Activated T-helper 1 cell treated with anti-CD3 and anti-CD28 coated beads, Interleukin-12 subunit alpha, Interleukin-12 subunit beta, Interleukin-2, Interleukin-4 antibody, amounts not matched to agents 30 ng/mL and 10 ng/mL and 1 ng/mL, durations not matched to agents 14 hours and 24 hours and 36 hours (primary cell): ENCODE measurements at places on chromosomes 3 and 15. TPM values are rescaled to one million over a fixed set of nuclear protein-coding genes. Genes with fewer than 3 reads are reported as not detected.

B3GNT5 gene
- total RNA-seq: 17.0 and 17.7 TPM in 2 replicates

FBXL2 gene
- not detected in 2 replicates for total RNA-seq

INSYN1 gene
- not detected in 2 replicates for total RNA-seq

NOX5 gene
- 0.03 TPM in 1 of 2 replicates, not detected in the other for total RNA-seq

LIPH gene
- not detected in 2 replicates for total RNA-seq

TMC3 gene
- total RNA-seq: not detected in 2 replicates

RAB5A gene
- total RNA-seq: 62.2 and 64.0 TPM in 2 replicates

- DNase-seq: no peak
Observed at GRCh38 chr3:119402791-119403190, 60.6 kb downstream of the TMEM39A start.

DNA sequence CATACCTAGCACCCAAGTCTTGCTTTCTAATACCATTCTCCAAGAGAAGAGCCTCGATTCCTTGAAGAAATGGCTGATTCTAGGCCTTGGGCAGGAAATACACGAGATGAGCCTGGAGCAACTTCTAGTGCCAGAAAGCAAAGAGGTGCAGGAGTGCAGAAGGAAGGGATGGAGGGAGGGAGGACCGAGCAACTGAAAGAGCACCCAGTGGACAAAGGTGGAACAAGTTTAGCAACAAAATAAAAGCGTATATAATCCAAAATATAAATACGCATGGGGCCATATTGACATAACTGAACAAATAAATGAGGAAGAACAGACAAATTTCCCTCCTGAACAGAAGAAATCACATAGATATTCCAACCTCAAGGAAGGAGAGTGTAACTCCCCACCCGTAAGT, 34.4 kb downstream of the CHSY1 start:
- DNase-seq: no peak

DNA sequence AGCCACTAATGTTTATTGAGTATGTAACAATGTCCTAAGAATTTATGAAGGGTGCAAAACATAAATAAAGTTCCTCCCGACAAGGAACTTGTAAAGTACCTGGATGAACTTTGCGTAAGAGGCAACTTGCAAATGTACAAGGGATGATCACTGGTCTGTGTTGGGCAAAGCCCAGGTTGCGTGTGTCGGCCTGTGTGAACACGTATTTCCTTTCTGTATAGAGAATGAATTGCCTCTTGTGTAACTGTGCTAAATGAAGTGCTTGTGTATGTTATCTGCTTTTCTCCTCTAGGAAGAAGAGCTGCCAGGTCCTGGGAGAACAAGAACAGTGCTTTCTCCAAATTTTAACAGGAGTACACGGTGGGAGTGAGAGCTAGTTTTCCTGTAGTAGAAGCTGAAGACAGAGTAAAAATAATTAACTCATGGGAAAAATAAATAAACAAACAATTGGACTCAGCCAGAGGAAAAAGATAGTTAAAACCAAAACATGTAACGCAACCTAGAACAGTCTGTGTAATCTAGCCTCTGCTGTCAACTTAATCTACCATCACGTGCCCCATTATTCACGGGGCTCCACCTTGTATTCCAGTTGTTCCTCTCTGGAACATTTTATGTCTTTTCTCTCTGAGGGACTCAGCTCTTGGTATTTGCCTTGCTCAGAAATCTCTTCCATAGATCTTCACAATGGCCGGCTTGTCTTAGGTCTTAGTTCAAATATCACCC, 83.7 kb upstream of the RASGRP1 start:
- DNase-seq: no peak

DNA sequence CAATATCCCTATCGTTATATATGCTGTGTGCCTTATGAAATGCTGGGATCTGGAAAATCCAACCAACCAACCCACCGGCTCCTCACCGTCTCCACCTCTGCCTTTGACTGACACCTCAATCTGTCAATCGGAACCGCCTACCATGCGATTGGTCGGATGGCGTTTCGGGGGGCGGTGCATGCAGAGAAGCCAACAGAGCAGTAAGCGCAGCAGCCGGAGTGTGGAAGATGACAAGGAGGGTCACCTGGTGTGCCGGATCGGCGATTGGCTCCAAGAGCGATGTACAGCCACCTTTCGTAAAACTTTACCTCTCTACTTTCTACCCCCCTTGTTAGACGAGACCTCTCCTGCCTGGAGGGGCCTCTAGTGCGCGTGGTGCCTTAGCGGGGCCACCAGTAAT, 6.3 kb downstream of the CLK3 start:
- DNase-seq: no peak

- no peak for DNase-seq
Observed at GRCh38 chr3:178078953-178079352, 457.3 kb upstream of the KCNMB2 start.

GRCh38 chr3:141289228-141289772, 57.7 kb downstream of the PXYLP1 start:
- no peak for DNase-seq

- DNase-seq: no peak
Observed at GRCh38 chr15:81398910-81399551, 25.0 kb upstream of the TMC3 start.

DNA sequence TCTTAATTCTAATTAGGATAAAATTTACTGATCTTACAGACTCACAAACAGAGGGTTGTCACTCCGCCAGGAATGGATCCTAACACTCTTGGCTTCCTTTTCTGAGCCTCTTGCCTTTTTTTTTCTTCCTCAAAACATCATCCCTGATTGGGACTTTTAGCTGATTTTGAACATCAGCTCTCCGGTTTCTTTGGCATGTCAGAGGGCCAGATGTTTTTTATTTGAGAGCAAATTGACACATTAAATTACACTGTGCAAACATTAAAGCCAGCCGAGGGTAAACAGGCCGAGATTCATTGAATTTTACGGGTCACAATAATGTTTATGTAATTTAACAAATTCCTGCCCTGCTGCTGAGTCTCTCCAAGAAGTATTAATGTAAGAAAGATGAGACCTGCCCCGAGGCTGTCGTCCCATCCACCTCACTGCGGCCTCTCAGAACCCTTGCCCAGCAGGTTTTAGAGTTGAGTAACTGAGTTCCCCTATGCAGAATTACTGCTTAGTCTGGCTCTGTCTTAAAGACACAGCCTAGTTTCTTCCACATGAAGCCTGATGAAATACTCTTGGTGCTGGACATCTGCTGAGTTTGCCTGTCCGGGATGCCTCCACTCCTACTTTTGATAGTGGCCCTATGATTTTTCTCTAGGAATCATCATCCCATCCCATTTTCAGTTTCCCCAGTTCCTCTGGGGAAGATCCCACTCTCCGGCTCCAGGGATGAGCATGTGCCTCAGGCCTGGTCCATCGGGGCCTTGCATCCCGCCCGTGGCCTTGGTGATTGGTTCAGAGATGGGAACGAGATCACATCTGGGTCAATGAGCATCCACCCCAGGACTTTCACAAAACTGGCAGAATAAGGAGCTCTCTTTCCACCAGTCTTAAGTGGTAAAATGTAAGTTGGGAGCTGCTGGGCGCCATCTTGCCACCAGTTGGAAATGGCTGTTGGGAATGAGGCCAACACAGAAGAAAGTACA, 226.6 kb upstream of the TLE3 start:
- DNase-seq: no peak

GRCh38 chr3:13263770-13264467, 156.2 kb downstream of the NUP210 start:
- no peak for DNase-seq

DNA sequence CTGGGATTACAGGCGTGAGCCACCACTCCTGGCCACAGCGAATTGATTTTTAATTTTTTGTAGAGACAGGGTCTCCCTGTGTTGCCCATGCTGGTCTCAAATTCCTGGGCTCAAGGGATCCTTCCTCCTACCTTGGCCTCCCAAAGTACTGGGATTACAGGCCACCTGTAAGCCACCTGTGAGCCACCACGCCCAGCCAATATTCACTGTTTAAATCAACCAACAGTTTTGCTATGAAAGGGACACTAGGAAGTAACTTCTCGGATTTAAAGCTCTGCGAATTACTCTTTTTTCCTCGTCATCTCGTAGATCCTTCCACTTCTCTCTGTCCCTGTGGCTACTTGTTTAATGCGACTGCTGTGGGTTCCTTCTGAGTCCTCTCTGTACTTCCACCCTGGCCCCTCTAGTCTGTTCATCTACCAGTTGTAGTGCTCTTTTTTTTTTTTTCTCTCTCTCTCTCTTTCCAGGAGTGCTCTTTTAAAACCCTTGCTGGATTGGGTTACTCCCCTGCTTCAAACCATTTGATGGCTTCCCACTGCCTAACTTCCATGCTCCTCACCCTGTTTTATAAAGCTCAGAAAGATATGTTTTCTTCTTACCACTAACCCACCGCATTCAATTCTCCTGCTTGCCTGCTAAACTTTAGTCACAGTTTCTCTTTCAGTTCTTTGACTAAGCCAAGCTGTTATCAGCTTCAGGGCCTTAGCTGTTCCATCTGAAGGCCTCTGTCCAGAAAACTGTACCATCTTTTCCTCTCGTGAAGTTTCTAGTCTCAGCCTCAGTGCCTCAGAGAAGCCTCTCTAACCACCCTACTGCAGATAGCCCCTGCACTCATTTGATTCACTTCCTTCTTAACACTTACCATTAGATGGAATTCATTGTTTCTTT, 12.4 kb downstream of the RTF1 start:
- no peak for DNase-seq

DNA sequence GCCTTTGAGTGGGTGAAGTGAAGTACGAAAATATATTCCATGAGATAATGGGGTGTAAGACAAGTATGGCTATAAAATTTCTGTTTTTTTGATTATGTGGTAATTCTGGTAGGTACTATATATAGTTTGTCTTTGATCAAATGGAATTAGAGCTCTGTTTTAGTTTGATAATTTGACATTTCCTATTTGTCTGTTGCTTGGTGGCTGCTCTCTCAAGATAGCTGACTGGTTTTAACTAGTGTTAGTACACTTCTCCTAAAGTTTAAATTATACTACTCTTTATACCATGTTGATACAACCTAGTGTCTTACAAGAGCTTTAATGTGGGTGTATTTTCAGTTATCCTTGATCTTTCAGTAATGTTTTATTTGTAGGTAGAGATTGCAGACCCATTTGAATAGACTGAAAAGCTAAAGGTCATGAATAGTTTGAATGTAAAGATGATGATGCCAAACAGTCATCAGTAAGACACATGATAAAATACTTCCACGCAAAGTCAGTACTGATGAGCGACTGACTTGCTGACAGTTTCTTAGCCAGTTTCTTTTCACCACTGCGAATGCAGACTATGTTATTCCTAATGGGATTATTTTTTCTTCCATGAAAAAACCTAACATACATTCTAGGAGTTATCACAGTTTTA, 15.2 kb downstream of the SACM1L start:
- DNase-seq: no peak
